Non-pigmented ciliary epithelial cell (primary cell): ENCODE measurements at places on chromosomes 6 and 20.

DNA sequence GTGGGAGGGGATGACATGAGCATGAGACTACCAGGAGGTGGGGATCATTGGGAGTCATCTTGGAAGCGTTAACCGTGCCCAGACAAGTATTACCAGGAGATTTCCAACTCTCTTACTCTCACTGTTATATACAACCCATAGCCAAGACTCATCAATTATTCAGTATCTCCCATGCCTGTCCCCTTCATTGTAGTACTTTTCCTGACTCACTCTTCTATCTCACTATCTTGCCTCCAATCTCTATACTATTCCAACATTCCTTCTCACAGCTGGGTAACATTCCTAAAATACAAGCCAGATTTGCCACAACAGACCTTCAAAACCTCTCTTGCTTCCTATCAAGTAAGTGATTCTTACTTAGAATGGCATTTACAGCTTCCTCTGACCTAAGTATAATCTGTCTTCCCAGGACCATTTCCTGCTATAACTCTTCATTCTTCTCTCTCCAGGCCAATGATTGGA is 226.3 kb upstream of the SMLR1 start:
- DNase-seq = peak; percentile 81

DNA sequence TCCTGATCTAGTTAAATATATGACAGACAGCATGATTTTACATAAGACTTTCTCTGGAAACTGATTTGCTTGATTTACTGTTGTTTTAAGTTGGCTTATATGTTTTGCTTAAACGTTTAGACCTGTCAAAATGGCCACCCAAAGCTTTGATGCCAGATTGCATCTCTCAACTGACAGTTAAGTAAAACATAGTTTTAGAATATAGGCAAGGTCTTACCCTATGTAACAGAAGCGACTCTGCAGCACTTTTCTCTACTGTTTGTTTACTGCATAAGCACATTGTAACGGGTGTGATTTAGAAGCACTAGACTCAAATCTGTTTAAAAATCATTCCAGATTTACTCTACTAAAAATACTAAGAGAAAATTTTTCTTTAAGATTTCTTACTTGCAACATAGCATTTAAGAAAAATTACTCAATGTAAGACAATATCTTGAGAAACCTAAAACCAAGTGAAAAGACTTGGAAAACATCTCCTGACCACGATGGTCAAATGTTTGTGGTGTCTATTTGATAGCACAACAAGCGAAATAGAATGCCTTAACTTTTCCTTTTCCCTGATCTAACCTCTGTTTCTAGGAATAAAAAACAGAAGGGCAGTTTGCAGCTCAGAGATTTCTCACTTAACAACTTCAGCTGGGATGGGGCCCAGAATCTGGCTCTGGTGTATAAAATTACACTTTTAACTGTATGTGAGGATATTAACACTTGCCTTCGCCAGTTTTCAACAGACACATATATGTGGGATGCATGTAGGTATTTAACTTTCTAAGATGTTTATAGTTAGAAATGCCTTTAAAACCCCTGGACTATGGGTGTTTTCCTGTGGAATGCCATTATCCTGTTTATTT is 47.4 kb downstream of the AIG1 start:
- DNase-seq = no peak

GRCh38 chr6:16681260-16681873 is 79.9 kb downstream of the ATXN1 start:
- DNase-seq = peak; percentile 86

- no peak for DNase-seq
Observed at GRCh38 chr6:52136055-52136454, 48.6 kb upstream of the PKHD1 start.

GRCh38 chr6:105889902-105890301 is 196.2 kb upstream of the PRDM1 start:
- no peak for DNase-seq

DNA sequence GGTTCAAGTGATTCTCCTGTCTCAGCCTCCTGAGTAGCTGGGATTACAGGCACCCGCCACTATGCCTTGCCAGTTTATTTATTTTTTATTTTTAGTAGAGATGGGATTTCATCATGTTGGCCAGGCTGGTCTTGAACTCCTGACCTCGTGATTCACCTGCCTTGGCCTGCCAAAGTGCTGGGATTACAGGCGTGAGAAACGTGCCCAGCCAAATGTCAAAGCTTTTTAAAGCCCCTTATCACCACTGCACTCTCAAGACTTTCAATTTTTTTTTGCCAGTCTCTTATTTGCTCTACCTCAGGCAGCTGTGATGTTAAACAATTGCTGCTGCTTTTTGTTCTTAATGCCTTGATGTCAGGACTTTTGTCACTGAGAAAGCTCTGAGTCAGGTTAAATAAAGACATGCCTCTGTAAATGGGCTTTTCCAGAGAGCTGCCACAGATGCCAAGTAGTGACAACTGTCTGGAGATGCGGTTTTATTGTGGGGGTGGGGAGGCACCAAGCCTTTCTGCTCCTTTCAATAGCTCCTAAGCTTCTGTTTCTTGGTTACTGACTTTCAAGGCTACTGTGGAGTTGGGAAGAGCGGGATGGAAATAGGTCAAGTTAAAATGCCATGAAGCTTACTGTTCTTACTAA is 29.2 kb downstream of the RSPH3 start:
- no peak for DNase-seq

DNA sequence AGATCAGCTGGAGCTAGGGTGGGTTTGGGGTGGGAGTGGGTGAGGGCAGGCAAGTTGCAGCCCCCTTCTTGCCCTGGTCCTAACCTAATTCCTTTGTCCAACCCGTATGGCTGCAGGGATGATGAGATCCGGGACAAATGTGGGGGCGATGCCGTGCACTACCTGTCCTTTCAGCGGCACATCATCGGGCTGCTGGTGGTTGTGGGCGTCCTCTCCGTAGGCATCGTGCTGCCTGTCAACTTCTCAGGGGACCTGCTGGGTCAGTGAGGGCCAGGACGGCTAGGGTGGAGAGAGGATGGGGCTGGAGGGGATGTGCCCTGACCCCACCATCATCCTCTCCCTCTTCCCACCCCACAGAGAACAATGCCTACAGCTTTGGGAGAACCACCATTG is 12.0 kb downstream of the TMEM63B start:
- no peak for DNase-seq

- no peak for DNase-seq
Observed at GRCh38 chr20:39674842-39675241, 712.7 kb downstream of the DHX35 start.

- no peak for DNase-seq
Observed at GRCh38 chr6:36743538-36744303, 46.1 kb downstream of the RAB44 start.

DNA sequence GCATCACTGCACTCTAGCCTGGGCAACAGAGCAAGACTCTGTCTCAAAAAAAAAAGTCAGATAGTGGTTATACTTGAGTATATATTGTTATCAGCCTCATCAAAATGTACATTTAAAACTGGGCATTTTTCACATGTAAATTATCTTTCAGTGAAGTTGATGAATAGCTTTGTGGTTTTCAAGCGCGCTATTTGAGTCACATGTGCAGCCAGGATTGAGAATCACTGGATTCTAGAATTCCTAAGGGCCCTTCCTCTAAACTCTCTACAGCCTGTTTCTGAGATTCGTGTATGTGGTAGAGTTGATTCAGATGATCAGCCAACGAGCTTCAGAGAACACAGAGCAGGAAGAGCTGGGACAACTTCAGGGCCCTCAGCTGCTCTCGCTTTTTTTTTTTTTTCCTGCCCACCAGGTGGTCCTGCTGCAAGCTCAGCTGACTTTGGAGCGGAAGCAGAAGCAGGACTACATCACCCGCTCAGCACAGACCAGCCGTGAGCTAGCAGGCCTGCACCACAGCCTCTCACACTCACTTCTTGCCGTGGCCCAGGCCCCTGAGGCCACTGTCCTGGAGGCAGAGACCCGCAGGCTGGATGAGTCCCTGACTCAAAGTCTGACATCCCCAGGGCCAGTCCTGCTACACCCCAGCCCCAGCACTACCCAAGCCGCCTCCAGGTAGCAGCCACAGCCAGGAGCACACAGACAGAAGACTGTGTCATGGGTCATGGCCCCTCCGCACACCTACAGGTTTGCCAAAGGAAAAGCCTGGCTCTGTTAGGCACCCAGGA is 18.3 kb downstream of the C20orf173 start:
- no peak for DNase-seq

GRCh38 chr6:167276772-167277533 is 14.2 kb upstream of the UNC93A start:
- DNase-seq = no peak

GRCh38 chr20:16205507-16205906 is 367.7 kb downstream of the KIF16B start:
- DNase-seq = no peak

GRCh38 chr20:24236201-24236600 is 233.2 kb upstream of the SYNDIG1 start:
- DNase-seq = no peak

DNA sequence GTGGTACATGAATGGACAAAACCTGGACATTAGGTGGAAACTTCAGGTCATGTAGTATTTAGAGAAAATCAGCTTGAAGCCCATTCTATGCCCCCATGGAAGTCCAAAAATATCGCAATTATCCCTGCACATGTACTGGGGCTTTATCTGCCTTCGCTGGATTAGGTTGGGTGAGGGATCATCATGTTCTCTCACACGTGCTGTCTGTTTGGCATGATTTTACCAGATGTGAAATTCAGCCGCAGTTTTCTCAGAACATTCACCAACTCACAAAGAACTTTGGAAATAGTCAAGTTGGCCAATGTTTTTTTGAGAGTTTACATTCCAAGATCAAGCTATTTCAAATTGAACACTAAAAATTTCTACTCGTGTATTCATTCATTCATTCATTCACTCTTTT is 459.8 kb upstream of the CITED2 start:
- DNase-seq = no peak

DNA sequence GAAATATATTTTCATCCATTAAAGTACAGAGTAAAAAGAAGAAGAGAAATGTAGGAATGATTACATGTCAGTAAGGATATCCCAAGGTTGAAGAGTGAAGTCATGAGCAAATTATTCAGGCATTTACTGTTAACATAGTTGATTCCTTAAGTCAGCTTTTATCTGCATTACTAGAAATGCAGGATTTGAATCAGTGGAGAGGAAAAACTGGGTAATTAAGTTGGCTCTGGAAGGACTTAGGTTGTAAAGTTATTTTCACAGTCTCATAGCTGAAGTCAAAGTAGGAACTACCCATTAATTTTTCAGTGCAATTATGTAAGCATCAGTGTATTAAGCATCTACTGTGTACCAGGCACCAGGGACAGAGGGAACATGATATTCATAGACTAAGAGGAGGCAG is 7.8 kb downstream of the NAA20 start:
- DNase-seq = no peak

DNA sequence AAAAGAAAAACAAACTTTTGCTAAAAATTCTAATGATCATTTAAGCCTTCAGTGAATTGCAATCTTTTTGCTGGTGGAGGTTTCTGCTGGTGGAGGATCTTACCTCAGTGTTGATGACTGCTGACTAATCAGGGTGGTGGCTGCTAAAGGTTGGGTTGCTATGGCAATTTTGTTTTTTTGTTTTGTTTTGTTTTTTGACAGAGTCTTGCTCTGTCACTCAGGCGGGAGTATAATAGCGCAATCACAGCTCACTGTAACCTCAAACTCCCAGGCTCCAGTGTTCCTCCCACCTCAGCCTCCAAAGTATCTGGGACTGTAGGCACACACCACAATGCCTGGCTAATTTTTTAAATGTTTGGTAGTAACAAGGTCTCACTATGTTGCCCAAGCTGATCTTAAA is 94.7 kb downstream of the ANKRD6 start:
- DNase-seq = no peak

- DNase-seq = no peak
Observed at GRCh38 chr6:128246472-128247260, 273.7 kb downstream of the PTPRK start.

GRCh38 chr6:127484212-127484863 is 25.1 kb upstream of the KIAA0408 start:
- no peak for DNase-seq

- DNase-seq = no peak
Observed at GRCh38 chr20:58393299-58393698, 4.3 kb downstream of the VAPB start.

DNA sequence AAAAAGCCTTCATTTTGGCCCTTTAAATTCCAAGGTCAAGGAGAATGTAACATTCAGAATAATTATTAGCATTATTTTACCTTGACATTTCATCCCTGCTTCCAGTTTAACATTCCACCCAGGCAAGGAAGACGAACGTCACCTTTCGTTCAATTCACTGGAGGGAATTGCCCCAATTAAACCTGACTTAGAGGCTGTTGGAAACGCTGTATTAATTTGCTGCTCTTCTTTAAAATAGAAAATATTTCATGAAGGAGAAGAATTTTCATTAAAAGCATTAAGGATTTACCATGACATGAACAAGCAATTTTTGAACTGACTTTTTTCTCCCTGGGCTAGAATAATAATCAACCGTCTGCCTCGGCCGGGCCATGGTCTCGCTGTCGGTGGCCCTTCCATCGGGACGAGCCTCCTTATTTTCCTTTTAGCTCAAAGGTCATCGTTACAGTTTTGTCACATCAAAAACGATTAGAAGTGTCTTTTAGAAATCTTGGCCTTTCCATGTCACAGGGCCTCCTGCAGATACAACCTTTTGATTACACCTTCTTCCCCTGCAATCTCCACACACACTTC is 282.9 kb upstream of the SOX4 start:
- DNase-seq = no peak

- no peak for DNase-seq
Observed at GRCh38 chr20:652615-653109, 338 bp downstream of the SRXN1 start.

DNA sequence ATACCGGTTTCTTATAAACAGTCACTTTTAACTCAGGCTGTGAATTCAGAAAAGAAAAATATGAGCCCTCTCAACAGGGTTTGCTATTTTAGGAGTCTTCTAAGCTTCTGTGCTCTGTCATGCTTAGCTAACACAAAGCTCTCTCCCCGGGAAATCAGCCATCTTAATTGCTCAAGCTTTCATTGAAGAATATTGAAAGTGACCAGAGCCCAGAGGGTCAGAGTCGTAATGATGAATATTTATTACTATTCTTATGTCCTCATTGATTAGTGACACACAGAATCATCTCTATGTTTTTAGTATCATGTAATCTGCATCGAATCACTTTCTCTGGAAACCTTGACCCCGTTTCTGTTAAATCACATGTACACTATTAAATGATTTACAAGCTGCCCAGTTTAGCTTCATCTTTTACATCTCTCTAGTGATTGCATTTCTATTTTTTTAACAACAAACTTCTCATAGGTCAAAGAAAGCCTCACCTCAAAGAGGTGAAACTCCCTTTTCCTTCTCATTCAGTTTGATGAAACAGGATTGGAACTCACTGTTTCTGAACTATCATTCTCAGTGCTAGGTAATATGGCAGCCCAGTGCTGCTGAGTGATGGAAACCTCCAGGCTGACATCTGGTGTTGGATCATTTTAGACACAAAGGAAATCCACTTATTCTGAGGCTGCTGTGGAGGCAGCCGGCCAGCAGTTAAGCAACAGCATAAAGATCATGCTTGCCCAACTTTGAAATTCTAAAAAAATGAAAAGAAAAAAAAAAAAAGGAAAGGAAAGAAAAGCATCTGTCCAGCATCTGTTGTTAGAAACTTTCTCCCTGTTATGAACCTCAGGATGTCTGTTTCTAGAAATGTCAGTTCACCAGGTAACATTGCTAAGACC is 96.3 kb downstream of the RFPL4B start:
- no peak for DNase-seq

GRCh38 chr20:59082981-59083380 is 40.4 kb upstream of the PRELID3B start:
- DNase-seq = no peak

- no peak for DNase-seq
Observed at GRCh38 chr6:25519856-25520255, 132.2 kb upstream of the SCGN start.
